ENCODE measurements at places on chromosomes 7 and 10. TPM values are rescaled to one million over a fixed set of nuclear protein-coding genes. Genes with fewer than 3 reads are reported as not detected.

Gene ELMO1
- 53.8 TPM for total RNA-seq

Gene FAM25G
- total RNA-seq: not detected

Gene ALOX5
- 128 TPM for total RNA-seq

Gene CPED1
- total RNA-seq: 39.2 TPM

Gene H2BK1
- not detected for total RNA-seq

Gene CFAP70
- total RNA-seq: 2.7 TPM

Gene MYOZ1
- total RNA-seq: 5.2 TPM

Gene SPDYE11
- total RNA-seq: not detected

Gene SEC61A2
- total RNA-seq: 3.9 TPM

Gene UPK3BL1
- total RNA-seq: 39.4 TPM

Gene WNT2
- 12.9 TPM for total RNA-seq

Gene TMEM229A
- total RNA-seq: not detected

Gene UNC5B
- total RNA-seq: 16.0 TPM

GRCh38 chr7:28088032-28088431, 92.6 kb downstream of the JAZF1 start:
- H3K36me3 ChIP-seq: no peaks in the 10 kb centered on the region
- H3K4me3 ChIP-seq: no peak overlapping the region
- H3K27me3 ChIP-seq: no peaks in the 10 kb centered on the region
- DNase-seq: no peak

- no peaks in the 10 kb centered on the region for H3K36me3 ChIP-seq
- H3K27ac ChIP-seq: no peak overlapping the region
- H3K4me3 ChIP-seq: no peak overlapping the region
- H3K27me3 ChIP-seq: no peaks in the 10 kb centered on the region
- DNase-seq: no peak
These were observed 387.6 kb upstream of the NRP1 start for GRCh38 chr10:33722067-33722466.

DNA sequence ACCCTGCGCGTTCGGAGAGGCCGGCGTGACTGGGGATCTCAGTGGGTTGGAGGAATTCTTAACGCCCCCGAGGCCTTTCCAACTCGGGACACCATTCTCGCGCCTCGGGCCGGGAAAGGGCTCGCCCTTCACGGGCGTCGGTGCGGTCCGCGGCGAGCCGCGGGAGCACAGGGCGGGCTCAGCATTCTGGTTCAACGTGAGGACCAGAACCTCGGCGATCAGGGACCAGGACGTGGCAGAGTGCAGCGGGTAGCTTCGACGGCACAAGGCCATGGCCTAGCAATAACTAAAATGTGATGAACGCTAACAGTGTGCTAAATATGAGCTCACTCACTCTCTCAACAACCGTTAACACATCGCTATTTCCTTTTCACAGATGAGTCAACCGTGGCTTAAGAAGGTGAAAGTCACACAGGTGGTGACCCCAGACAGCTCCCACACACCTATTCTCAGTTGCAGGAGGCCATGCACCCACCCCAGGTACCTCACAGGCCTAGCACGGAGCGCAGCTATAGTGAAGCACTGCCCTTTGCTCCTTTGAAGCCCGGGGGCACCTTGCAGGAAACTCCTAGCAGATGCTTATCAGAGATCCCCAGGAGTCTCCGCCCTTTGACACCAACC, 4.5 kb upstream of the EMX2 start:
- H3K36me3 ChIP-seq: no peaks in the 10 kb centered on the region
- no peak overlapping the region for H3K27ac ChIP-seq
- peaks cover 13% of the 10 kb centered on the region for H3K4me1 ChIP-seq
- peak overlapping the region; percentile 14 for H3K4me3 ChIP-seq

DNA sequence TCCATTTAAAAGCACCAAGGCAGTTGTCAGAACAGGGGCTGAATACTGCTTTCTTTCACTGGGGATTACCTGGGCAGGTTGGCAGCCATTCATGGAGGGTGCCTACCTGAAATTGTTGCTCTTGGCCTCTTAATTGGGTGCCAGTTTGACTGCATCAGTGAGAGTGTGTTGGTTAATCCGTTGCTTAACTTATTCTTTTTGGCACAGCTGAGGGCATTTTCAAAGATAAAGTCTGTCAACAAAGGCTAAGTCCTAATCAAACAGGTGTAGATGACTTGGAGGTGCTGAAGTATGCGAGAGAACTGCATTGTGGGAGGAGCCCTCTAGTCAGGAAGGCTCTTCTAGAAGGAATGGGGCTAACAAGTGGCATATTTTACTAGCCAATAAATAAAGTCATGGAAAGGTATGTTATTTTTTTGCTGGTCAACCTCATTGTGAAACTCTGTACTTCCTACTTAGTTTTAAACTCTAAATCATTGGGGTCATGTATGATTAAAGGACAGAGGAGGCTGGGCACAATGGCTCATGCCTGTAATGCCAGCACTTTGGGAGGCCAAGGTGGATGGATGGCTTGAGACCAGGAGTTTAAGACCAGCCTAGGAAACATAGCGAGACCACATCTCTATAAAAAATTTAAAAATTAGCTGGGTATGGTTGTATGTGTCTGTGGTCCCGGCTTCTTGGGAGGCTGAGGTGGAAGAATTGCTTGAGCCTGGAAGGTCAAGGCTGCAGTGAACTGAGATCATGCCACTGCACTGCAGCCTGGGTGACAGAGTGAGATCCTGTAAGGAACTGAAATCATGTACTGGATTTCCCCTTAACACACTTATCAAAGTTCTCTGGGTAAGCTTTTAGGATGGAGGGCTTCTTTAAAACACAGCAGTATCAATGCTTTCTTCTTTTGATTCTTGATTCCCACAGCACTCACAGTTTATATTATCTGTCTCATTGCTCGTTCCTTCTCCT, 134.1 kb downstream of the LRMDA start:
- no peak overlapping the region for H3K4me3 ChIP-seq
- no peaks in the 10 kb centered on the region for H3K4me1 ChIP-seq
- no peaks in the 10 kb centered on the region for H3K27me3 ChIP-seq
- no peak overlapping the region for H3K27ac ChIP-seq
- no peak for DNase-seq
- H3K36me3 ChIP-seq: no peaks in the 10 kb centered on the region

- H3K36me3 ChIP-seq: no peaks in the 10 kb centered on the region
- H3K27ac ChIP-seq: no peak overlapping the region
- no peak for DNase-seq
- no peak overlapping the region for H3K4me3 ChIP-seq
These were observed 72.0 kb upstream of the WIPF3 start for GRCh38 chr7:29734246-29734731.

GRCh38 chr10:124708246-124708779, 35.9 kb downstream of the FAM53B start:
- H3K4me3 ChIP-seq: no peak overlapping the region
- H3K4me1 ChIP-seq: peaks cover 73% of the 10 kb centered on the region
- H3K27ac ChIP-seq: peak overlapping the region; percentile 67
- H3K27me3 ChIP-seq: no peaks in the 10 kb centered on the region
- DNase-seq: no peak

- H3K27ac ChIP-seq: no peak overlapping the region
- no peak overlapping the region for H3K4me3 ChIP-seq
- H3K27me3 ChIP-seq: no peaks in the 10 kb centered on the region
- no peaks in the 10 kb centered on the region for H3K36me3 ChIP-seq
- DNase-seq: no peak
These were observed 34.7 kb upstream of the XPNPEP1 start for GRCh38 chr10:109958059-109958458.

GRCh38 chr7:121376979-121377378, 19.1 kb downstream of the FAM3C start:
- H3K36me3 ChIP-seq: peaks cover 15% of the 10 kb centered on the region
- peaks cover 13% of the 10 kb centered on the region for H3K4me1 ChIP-seq
- no peak overlapping the region for H3K4me3 ChIP-seq
- H3K27ac ChIP-seq: no peak overlapping the region

- no peak overlapping the region for H3K27ac ChIP-seq
- no peaks in the 10 kb centered on the region for H3K4me1 ChIP-seq
- H3K36me3 ChIP-seq: no peaks in the 10 kb centered on the region
These were observed 255.4 kb upstream of the LRGUK start for GRCh38 chr7:133871757-133872156.

DNA sequence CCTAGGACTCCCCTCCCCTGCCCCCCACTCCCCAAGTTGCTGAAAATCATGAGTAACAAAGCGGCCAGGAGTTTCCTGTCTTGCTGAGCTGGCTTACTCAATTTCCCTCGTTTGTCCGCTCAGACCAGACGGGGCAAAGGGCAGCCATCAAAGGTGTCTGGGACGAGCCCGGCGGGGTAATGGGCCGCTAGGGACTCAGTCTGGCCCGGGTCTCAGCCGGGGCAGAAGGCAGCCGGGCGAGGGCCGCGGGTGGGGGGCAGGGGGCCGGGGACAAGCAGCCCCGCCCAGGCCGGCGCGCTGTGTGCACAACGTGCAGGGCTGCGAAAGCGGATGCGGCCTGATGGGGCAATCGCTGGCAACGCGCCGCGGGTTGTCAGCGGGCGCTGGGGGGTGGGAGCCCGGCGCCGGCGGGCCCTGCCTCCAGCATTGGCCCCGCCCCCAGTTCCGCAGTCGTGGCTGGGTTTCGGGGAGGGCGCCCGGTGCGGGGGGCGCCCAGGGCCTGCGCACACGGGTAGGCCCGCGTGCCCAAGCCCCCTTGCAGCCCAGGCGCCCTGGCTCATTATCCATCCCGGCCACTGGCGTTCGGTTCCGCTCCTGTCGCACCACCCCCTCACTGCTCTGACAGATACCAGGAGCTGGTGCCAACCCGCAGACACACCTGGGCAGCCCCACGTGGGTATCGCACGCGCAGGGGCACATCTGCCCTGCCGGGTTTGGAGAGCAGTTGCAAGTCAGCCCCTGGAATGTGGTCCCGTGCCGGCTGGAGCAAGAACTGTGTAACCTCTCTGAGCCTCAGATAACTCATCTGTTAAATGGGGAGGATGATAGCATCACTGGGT, 35.1 kb downstream of the DNAJB12 start:
- peak; percentile 98 for DNase-seq
- peak overlapping the region; percentile 89 for H3K27ac ChIP-seq
- H3K4me1 ChIP-seq: peaks cover 79% of the 10 kb centered on the region
- H3K4me3 ChIP-seq: peak overlapping the region; percentile 44
- H3K36me3 ChIP-seq: no peaks in the 10 kb centered on the region

DNA sequence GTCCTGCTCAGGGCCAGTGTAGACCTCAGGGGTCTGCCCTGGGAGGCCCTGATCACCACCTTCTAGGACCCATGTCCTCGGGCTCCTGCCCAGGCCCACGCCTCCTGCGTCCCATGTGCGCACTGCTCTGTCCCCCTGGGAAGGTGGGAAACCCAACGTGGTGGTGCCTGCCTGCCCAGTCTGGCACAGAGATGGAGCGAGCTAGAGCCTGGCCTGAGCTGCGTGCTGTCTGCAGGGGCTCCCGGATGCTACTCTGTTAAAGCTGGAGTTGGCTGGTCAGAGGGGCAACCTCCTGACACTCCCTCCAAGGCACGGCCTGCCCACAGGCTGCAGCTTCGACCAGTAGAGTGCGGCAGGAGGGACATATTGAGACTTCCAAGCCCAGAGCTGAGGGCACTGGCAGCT, 171.7 kb downstream of the DNAJB6 start:
- no peak overlapping the region for H3K27ac ChIP-seq
- H3K4me1 ChIP-seq: no peaks in the 10 kb centered on the region
- H3K36me3 ChIP-seq: no peaks in the 10 kb centered on the region
- peaks cover 5% of the 10 kb centered on the region for H3K27me3 ChIP-seq
- DNase-seq: peak; percentile 33

DNA sequence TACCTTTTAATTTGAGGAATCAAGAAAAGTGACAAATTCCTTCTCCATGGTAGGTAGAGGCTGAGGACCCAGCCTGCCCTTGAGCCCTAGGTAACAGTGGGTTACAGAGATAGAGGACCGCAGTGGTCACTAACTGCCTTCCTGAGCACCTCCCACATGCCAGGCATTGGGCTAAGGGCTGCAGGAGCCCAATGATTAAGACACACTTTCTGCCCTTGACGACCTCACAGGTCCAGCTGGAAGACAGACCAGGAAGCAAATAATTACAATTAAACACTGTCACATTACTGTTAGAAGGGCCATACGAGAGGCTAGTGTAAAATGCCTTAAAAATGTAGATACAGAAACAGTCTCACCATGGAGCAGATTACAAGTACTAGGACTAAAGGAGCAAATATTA, 156.8 kb upstream of the NFE2L3 start:
- H3K4me3 ChIP-seq: no peak overlapping the region
- no peaks in the 10 kb centered on the region for H3K4me1 ChIP-seq
- H3K36me3 ChIP-seq: no peaks in the 10 kb centered on the region
- no peak for DNase-seq
- no peaks in the 10 kb centered on the region for H3K27me3 ChIP-seq

- DNase-seq: no peak
- H3K27me3 ChIP-seq: no peaks in the 10 kb centered on the region
- no peak overlapping the region for H3K4me3 ChIP-seq
- no peak overlapping the region for H3K27ac ChIP-seq
These were observed 61.3 kb downstream of the KLRG2 start for GRCh38 chr7:139422126-139422525.

GRCh38 chr7:129091484-129092002, 36.6 kb upstream of the TNPO3 start:
- H3K27ac ChIP-seq: no peak overlapping the region
- no peaks in the 10 kb centered on the region for H3K4me1 ChIP-seq
- no peak overlapping the region for H3K4me3 ChIP-seq
- peaks cover 3% of the 10 kb centered on the region for H3K27me3 ChIP-seq
- H3K36me3 ChIP-seq: no peaks in the 10 kb centered on the region

DNA sequence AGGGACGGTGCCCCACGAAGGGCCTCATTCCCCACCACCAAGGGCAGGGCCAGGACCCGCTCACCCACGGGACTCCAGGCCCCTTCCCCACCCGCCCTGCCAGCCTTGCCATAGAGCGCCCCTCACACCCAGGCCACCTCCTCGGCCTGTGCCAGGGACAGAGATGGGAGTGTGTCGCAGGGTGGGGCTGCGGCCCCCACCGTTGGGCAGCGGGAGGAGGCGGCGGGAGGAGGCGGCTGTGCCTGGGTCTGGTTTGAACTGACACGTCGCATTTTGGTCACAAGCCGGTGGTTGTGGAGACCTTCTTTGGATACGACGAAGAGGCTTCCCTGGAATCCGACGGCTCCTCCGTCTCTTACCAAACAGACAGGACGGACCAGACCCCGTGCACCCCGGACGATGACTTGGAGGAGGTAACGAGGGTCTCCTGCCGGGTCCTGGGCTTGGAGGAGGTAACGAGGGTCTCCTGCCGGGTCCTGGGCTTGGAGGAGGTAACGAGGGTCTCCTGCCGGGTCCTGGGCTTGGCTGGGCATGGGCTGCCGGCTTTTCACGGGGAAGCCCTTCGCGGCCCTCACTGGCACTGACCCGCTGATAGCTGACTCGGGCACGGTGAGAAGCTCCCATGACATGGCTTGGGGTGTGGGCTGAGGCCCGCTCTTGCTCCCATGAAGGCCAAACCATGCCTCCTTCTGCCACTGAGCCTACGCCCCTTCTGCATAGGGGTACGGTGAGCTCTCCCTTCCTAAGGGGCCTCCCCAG, 46.4 kb upstream of the DPYSL4 start:
- H3K4me3 ChIP-seq: no peak overlapping the region
- no peaks in the 10 kb centered on the region for H3K4me1 ChIP-seq
- no peak overlapping the region for H3K27ac ChIP-seq
- no peaks in the 10 kb centered on the region for H3K36me3 ChIP-seq

GRCh38 chr10:119245272-119245671, 37.9 kb downstream of the GRK5 start:
- H3K4me1 ChIP-seq: peaks cover 17% of the 10 kb centered on the region
- no peak overlapping the region for H3K4me3 ChIP-seq
- no peak for DNase-seq
- no peaks in the 10 kb centered on the region for H3K27me3 ChIP-seq
- H3K27ac ChIP-seq: no peak overlapping the region

- H3K4me3 ChIP-seq: no peak overlapping the region
- H3K27ac ChIP-seq: no peak overlapping the region
- H3K27me3 ChIP-seq: no peaks in the 10 kb centered on the region
- H3K4me1 ChIP-seq: peaks cover 13% of the 10 kb centered on the region
- DNase-seq: no peak
These were observed 215.8 kb downstream of the MAD1L1 start for GRCh38 chr7:2016761-2017480.

GRCh38 chr7:5695727-5696345, 85.6 kb downstream of the RNF216 start:
- no peak overlapping the region for H3K4me3 ChIP-seq
- peaks cover 76% of the 10 kb centered on the region for H3K4me1 ChIP-seq
- H3K36me3 ChIP-seq: no peaks in the 10 kb centered on the region
- peak overlapping the region; percentile 77 for H3K27ac ChIP-seq

Measured in upper lobe of right lung (tissue), 1 donor.